ENCODE measurements at places on chromosomes 16 and 17. TPM values are rescaled to one million over a fixed set of nuclear protein-coding genes. Genes with fewer than 3 reads are reported as not detected.

PTGES3L gene
- total RNA-seq = 51.2 TPM

CDRT15L2 gene
- total RNA-seq = not detected

MYH13 gene
- total RNA-seq = not detected

RMI2 gene
- total RNA-seq = 0.43 TPM

CACNG1 gene
- not detected for total RNA-seq

MT1E gene
- total RNA-seq = 36.1 TPM

BRIP1 gene
- total RNA-seq = 0.11 TPM

NEURL4 gene
- total RNA-seq = 29.9 TPM

KRTAP4-9 gene
- total RNA-seq = not detected

CHMP6 gene
- 21.7 TPM for total RNA-seq

Measured in cardiac septum (tissue), 1 donor.